Activated naive CD8-positive, alpha-beta T cell treated with anti-CD3 and anti-CD28 coated beads for 36 hours (primary cell): ENCODE measurements at places on chromosomes 16 and 17.

DNA sequence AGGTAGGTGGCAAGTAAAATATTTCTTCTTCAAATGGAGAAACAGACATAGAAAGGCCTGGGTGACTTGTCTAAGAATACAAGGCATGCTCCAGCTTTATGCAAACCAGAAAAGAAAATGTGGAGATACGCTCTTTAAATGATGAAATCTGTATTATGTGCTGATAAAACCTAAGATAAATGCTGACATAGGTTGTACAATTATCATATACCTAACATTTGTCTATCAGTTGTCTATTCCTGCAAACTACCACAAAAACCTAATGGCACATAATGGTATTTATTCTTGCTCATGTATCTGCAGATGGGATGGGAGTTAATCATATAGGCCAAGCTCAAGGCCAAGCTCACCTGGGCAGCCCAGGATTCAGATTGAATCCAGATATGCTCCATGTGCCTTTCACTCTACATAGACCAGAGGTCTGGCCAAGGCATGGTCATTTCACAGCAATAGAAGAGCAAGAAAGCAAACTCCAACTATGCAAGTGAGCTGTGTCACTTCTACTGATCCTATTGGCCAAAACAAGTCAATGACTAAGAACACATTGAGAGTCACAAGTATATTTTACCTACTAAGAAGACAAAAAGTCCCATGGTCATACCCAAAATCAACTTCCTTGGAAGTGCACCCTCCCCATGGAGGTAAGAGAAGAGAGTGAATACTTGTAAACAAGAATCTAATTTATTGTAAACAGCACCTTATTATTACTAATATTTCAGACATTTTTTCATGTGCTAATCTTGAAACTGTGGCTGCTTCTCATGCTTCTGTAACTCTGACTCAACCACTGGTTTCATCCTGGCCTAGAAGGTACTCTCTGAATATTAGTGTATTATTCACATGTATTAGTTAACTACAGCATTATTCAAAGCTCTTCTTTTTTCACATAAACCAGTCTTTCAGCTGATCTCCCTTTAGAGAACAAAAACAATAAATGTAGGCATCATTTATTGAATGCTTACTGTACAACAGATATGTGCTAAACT is 270.7 kb upstream of the SOX9 start:
- no peak for DNase-seq

DNA sequence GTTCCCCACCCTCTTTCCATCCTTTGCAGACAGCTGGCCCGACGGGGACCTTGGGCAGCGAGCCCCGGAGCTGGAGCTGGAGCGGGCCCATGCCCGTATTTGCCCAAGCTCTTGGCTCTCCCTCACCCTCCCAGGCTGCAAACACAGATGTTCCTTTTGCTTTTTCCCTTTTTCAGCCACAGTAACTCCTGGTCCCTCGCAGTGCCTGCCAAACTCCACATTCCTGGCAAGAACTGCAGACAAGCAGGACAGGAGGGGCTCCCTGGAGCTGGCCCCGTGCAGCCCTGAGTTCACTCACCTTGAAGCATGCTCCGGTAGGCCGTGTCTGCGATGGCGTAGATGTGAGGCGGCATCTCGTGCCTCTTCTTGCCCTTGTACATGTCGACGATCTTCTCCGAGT is 33.9 kb downstream of the MYH11 start:
- no peak for DNase-seq

DNA sequence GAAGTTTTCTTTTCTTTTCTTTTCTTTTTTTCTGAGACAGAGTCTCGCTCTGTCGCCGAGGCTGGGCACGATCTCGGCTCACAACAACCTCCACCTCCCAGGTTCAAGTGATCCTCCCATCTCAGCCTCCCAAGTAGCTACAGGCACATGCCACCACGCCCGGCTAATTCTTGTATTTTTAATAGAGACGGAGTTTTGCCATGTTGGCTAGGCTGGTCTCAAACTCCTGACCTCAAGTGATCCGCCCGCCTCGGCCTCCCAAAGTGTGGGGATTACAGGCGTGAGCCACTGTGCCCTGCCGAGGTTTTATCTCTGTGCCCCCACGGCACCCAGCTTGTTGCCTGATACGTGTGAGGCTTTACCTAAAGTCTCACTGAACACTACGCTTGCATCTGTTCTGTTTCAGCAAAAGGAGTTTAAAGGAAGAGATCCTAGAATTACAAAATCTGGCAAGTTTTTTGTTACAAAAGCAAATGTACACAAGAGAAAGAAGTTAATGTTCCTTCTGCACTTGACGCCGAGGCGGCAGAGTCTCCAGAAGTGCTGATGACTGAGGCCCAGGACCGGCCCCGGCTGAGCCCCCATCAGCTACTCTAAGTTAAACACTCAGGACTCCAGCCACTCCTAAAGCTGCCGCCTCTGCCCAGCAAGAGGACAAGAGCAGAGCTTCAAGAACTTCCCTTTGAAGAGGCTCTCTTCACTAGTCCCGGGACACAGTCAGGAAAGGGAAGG is 9.2 kb downstream of the ABCA3 start:
- DNase-seq = no peak

DNA sequence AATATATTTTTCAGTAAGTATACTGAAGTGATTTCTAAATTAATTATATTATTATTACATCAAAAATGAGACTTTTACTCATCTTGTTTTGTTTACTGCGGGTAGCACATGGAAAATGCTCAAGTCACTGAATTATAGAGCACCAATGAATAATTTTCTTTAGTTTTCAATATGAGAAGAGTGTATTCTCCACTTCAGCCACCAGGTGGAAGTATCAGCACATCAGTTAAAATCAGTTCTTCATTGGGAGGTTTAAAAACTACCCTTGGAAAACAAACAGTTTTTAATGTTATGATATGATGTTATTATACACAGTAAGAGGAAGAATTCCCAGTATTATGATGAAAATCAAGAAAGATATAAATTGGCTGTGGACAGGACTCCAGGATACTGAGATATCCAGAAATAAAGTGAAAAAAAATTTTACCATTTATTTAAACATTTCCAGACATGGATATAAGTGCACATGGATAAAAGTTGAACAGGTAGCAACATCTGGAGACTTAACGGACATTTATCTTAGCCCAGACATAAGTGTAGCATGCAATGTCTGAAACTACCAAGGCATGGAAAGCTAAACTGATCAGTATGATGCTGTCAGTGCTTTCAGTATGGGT is 467.3 kb downstream of the KCNJ2 start:
- DNase-seq = no peak

DNA sequence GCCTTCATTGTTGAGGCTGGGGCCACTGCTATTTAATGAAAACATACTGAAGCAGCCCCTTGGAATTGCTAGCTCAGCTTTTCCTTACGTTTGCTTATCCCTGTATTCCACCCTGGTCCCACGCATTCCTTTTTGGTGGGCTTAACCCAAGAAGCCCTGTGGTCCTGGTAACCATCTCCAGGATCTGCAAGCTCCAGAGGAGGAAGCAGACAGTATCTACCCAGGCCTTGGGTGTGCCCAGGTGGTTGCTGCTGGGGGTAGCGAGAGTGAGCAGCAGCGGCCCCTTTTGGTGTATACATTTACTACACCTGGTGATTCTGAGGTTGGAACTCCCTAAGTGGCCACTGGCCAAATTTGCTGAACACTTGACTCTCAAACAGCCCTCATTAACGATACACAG is 97.7 kb downstream of the CBLN1 start:
- DNase-seq = no peak

- DNase-seq = no peak
Measured at GRCh38 chr17:45631941-45632340, 141.4 kb upstream of the PLEKHM1 start.

- no peak for DNase-seq
Measured at GRCh38 chr17:6498901-6499540, 54.8 kb downstream of the PIMREG start.
